ENCODE measurements at places on chromosomes 3 and 15.

DNA sequence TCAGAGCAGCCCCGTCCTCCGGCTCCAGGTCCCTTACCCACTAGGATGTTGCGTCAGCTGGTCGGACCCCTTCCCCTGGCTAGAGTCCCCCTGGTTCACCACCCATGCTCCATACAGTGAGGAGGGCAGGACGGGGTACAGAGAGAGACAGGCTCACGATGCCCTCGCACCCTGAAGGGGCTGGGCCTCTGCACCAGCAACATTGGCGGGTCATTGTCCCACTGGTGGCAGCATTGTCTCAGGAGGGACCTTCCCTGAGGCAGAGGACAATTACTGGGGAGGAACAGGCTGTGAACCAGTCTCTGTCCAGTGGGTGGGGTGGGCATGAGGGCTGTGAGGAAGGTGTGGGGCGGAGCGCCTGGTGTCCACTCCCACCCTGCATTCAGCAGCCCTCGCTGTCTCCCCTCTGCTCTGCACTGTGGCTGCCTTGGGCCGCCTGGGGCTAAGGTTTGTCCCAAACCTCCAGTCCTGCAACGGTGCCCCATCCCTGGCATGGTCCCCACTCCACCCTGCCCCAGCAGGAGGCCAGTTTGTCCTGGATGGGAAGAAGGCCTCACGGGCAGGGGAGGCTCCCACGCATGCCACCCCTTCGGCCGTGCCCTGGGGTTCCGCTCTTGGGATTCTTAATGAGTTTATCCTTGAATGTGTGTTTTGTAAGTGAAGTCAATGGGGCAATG lies 48.0 kb upstream of the KLF13 start:
- DNase-seq, result no peak

DNA sequence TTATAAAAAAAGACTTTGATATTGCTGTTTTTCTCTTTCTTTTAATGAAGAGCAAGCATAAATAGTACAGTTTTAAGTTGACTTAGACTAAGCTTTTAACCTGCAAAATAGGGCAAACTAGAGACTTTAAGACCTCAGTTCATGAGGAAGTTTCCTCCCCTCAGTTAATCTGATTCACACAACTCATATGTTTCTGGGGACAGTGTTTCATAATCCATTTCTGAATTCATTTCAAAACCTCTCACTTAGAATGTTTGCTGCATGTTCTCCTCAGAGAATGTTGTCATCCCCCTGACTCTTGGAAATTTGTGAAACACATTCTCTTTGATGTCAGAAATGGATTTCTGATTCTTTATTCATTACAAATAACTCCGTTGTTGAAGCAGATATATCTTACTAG lies 79.3 kb upstream of the SKOR1 start:
- DNase-seq, result no peak

GRCh38 chr3:125061170-125061569 lies 5.4 kb upstream of the HEG1 start:
- no peak for DNase-seq

DNA sequence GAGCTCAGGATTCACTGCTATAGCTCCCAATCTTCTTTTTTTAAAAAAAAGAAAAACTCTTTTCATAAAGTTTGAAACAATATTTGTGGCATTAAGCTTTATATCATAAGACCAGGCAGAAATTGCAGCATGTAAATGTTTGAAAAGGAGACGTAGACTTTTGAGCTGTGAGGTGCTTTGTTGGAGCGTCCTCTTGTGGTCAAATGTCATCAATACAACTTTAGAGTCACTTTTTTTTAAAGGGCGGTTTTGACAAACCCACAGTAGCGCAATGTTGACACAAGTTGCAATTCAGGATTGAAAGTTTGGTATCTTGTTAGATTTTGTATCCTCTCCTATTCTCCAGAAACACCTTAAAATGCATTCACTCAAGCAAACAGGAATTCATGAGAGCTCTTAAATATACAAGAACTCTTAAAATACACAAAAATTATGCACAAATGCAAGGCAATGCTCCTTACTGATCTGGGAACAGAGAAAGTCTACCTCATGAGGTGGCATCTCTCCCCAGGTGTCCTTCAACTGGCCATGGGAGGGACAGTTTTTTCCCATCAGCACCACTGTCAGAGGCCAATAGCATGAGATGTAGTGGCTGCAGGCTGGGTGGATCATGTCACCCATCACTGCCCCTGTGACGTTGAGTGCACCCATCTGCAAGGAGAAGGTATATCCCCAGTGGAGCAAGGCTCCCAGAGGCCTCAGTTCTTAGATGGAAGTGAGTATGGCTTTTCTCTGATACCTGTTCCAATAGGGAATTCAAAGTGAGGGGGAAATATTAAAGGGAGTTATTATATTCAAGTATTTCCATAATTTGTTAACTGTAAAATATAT lies 70.7 kb downstream of the ANXA2 start:
- peak; percentile 56 for DNase-seq

DNA sequence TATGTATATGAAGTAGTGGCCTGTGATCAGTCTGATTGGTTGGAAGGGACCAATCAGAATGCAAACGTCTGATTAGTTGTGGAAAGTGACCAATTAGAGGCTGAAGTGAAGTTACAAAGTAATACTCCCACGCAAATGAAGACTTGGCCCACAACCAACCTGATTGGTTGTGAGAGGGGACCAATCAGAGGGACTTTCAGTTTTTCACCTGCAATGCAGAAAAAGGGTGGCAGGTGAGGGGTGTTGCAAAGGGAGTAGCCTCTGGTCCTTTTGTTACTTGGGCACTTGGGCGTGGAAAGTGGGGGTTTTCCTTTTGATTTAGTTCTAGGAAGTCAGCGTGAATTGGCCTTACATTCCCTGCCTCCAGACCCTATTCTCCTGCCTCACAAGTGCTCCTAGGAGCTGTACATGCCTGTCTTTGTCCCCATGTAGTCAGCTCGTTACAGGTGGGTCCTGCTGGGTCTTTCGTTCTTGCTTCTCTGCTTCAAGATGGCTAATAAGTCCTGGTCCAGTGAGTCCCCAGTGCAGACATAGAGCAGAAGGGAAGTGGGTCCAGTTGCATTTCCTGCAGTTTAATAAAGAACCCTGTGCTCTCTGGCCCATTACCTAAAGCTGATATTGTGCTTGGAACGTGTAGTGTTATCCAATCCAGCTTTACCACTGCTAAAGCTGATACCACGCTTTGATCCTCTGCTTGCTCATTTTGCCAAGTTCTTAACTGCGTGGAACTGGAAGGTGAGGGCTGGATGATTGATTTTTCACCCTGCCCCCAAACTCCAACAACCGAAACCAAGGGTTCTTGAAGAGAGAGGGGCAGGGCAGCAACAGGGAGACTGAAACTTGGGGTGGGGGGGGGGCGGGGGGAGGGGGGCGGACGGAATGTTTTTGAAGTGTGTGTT lies 46.0 kb upstream of the CD47 start:
- DNase-seq, result no peak

DNA sequence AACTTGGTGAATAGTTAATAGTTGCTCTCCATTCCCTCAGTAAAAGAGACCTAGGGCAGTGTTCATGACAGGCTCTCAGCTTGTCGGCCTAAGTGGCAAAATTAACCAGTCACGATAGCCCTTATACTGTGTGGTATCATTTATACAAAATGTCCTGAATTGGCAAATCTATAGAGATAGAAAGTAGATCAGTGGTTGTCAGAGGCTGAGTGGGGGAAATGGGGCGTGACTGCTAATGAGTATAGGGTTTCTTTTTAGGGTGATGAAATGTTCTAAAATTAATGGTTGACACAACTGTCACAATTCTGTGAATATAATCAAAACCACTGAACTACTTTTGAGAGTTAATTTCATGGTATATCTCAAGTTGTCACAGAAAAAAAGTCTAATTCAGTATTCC lies 20.9 kb downstream of the ARIH1 start:
- no peak for DNase-seq

DNA sequence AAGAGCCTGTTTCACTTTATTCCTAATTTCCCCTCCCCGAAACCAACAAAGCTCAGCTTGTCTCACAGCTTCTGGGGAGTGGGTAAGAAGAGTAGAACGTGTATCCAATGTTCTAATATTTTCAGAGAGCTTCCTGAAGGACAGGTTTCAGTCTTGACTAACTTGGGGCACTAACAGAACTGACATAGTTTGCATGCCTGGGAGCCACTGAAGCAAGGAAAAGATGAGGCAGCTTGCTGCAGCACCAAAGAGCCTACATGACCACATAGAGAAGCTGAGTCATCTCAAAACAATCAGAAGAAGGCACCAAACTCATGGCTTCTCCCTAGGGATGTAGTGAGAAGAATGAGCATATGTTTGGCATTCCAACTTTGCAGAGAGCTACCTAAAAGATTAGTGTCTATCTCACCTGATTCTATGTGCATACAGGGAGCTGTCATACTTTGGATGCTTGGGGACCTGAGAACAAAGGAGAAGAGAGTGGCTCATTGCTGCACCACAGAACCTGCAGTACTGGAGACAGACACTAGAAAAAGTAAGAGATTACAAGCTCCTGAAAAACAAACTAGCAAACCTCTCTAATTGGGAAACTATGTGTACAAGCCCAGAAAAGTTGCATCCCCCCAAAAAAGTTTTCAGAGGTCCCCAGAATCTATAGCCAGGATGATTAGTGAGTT lies 86.9 kb downstream of the DCLK3 start:
- peak; percentile 47 for DNase-seq

GRCh38 chr3:173737167-173737808 lies 339.7 kb downstream of the NLGN1 start:
- no peak for DNase-seq

DNA sequence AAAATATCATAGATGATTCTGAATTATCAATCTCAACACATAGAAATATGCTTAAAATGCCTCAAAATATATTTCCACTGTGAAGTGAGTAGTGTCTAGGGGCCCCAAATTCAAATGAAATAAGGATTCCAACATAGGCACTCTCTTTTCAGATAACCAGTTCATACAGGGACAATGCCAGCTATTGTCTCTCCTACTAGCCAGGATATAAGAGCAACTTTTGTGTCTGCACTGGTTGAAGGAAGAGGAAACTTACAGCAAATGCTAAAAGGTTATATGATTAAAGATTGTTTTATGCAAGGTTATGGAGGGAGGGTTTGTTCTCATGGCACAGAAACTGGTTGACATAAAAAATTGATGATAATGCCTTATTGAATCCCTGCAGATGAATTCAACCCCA lies 579.4 kb upstream of the ALCAM start:
- no peak for DNase-seq

GRCh38 chr3:27719314-27720003 lies 2.7 kb downstream of the EOMES start:
- no peak for DNase-seq

GRCh38 chr15:43390723-43391122 lies 19.8 kb downstream of the TUBGCP4 start:
- no peak for DNase-seq

DNA sequence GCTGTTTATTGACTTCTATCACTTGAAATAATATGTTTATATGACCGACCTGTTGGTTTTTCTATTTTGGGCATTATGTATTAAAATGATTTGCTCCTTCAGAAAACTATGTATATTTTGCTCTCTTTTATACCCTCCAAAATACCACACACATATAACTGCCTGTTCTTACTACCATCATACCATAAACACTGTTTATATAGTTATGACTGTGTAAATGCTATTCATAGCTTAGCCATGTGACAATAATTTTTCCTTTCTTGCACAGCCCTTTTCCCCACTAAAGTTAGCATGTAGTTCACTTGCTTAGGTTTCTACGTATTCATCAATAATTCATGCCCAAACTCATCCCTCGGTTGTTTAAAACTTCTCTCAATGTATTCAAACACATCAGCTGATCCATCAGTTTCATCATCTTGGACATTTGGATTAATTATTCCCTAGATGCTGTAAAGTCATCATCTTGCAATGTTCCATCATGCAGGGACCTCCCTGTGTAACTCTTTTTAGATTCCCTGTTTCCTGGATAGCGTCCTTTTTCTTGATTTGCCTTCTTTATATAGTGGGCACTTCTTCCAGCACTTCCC lies 8.2 kb upstream of the RYK start:
- DNase-seq, result no peak

GRCh38 chr3:132880986-132881385 lies 157.2 kb upstream of the TMEM108 start:
- no peak for DNase-seq

GRCh38 chr3:6204891-6205290 lies 656.0 kb upstream of the GRM7 start:
- no peak for DNase-seq

- DNase-seq, result no peak
Measured at GRCh38 chr15:52551762-52552161, 17.1 kb downstream of the ARPP19 start.

DNA sequence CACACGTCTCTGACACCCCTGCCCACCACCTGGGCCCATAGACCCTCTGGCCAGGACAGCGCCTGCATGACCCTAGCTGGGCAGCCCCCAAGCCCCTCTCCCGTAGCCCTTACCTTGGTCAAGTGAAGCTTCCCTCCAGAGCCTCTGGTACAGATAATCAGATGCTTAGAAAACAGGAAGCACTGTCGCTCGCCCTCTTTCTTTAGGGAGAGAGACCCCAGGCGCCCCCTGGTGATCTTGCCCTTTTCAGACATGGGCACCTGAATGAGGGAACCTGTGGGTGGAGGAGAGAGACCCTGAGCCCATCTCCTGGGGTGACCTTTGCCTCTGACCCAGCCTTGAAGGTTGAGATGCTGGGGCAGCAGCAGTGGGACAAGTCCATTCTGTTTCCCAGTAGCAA lies 65.4 kb downstream of the RASGRF1 start:
- DNase-seq, result no peak

DNA sequence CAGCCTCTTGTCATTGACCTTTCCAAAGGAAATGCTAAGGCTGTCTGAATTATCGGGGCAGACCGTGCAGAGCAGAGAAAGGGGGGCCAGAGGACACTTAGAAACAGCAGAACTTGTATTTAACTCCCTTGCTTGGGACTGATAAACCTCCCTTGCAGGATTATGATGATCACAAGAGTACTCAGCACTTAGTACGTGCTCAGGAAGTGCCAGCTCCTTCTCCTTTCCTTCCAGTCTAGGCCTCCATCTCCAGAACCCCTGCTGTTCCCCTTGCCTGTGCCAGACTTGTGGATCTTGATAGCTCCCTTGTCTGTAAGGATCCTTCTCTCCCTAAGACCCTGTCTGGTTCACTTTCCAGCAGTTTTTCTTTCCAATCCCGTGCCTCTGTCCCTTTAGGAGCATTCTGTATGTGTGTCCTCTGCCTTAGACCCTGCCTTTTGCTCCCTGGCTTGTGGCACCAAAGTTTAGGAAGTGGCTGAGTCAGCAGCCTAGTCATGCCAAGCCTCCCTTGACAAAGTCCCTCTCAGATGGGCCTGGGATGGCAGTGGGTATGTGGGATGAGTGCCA lies 747 bp downstream of the SORD start:
- peak; percentile 81 for DNase-seq

DNA sequence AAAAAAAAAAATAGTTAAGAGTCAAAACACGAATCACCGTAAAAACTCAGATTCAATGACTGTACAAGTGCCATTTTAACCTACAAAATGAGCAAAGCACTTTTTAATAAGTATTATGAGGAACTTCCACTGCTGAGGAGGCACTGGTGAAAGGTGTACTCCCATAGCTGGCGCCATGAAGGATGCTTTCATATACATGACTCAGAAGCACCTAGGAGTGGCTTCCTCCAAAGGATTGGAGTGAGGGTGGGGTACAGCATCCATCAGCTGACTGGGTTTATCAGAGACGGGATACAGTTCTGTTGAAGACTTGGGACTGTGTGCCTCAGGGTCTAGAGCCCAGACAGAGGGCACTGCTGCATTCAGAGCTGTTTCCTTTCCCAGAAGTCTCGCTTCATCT lies 60.9 kb upstream of the MEX3B start:
- no peak for DNase-seq

GRCh38 chr3:142680710-142681109 lies 43.1 kb upstream of the TRPC1 start:
- DNase-seq, result no peak

- DNase-seq, result no peak
Measured at GRCh38 chr3:145384307-145384706, 776.7 kb downstream of the PLOD2 start.
